ENCODE measurements at places on chromosomes 7 and 10. TPM values are rescaled to one million over a fixed set of nuclear protein-coding genes. Genes with fewer than 3 reads are reported as not detected.

The SHH gene
- 0.03 TPM for total RNA-seq

The RBP3 gene
- not detected for total RNA-seq

DNA sequence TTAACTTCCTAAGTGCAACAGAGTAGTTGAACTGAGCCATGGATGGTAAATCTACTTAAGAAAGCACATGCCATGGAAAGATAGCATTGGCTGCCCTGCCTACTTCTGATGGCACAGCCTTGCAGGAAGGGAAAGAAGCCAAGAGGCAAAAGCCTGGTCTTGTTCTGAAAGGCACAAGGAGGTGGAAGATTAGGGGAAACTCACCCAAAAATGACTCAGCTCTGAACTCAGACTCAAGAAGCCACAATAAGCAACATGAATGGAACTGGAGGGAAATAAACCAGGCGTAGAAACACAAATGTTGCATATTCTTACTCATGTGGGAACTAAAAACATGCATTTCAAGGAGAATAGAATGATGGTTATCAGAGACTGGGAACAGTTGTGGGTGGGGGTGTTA is 20.8 kb upstream of the ALOX5 start:
- no peak for DNase-seq

DNA sequence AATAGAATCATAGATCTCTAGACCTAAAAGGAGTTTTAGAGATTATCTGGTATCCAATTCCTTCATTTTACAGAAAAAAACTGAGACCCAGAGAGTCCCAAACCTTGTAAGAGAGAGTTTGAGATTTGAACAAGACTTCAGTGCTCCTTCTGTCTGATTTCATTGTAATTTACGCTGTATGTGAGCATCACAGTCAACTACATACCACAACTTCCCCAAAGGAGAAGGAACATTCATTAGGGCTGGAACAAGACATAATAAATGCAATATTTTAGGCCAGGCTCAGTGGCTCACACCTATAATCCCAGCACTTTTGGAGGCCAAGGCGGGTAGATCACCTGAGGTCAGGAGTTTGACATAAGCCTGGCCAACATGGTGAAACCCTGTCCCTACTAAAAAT is 17.3 kb upstream of the PRKAR2B start:
- no peak for DNase-seq

GRCh38 chr10:71487726-71488125 is 91.0 kb downstream of the CDH23 start:
- no peak for DNase-seq

Measured in A172 (cell line).